ENCODE measurements at places on chromosomes 12 and 14.

GRCh38 chr14:93072659-93073357 lies 42.9 kb downstream of the ITPK1 start:
- DNase-seq, result no peak

DNA sequence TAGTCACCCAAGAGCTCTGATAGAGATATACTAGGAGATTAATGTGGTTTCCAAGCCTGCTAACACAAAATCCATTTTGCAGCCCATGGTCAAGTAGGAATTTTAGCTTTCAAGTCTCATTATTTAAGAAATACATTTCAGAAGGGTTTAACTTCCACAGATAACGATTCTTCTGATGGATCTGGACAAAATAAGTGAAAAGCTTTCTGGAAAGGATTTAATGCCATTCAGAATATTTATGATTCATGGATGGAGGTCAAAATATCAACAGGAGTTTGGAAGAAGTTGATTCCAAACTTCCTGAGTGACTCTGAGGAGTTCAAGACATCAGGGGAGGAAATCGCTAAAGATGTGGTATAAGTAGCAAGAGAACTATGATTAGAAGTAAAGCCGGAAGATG lies 214.6 kb downstream of the ATXN7L3B start:
- DNase-seq, result no peak

DNA sequence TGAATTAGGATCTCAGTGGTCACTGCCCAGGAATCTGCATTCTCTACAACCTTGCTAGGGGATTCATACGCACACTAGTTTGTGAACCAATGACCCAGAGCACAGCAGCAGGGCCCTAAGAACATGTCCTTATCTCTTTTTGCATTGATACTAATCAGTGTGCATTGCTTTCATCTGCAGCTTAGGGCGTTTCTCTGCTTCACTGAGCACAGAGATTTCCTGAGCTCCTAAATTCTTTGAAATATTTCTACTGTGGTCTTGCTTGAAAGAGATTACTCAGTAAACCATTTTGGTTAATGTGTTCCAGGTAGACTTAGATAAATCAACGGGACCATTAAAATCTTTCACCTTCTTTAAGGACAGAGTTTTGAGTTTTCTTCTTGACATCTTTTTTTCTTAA lies 351.3 kb upstream of the KITLG start:
- DNase-seq, result no peak

DNA sequence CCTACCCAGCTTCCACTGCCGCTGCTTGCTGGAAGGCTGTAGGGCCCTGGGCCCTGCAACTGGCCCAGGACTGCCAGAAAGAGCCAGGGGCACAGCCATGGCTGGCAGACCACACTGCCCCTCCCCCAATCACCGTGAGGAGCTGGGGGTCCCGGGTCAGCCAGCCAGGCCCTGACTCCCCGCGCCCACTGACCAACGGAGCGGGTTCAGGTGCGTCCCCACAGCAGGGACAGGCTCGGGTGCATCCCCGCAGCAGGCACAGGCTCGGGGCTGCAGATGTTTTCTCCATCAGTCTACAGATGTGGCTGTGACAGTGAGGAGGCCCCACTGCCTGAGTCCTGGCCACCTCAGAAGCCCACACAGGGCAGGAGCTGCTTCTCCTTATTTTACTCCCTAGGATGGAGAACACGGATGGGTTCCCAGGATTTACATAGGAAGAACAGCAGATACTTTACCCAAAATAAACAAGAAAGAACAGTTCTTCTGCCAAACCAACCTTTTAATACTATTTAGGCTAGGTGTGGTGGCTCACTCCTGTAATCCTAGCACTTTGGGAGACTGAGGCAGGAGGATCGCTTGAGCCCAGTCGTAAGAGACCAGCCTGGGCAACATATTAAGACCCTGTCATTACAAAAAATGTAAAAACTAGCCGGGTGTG lies 61.1 kb downstream of the TESC start:
- no peak for DNase-seq

- DNase-seq, result no peak
Observed at GRCh38 chr14:69351385-69351784, 46.7 kb downstream of the ERH start.

All from NCI-H1694 treated with DMSO at 0.1 percent for 48 hours (cell line).